ENCODE measurements at places on chromosomes 11 and 22.

GRCh38 chr11:2524446-2525165 lies 79.8 kb downstream of the KCNQ1 start:
- DNase-seq = no peak

DNA sequence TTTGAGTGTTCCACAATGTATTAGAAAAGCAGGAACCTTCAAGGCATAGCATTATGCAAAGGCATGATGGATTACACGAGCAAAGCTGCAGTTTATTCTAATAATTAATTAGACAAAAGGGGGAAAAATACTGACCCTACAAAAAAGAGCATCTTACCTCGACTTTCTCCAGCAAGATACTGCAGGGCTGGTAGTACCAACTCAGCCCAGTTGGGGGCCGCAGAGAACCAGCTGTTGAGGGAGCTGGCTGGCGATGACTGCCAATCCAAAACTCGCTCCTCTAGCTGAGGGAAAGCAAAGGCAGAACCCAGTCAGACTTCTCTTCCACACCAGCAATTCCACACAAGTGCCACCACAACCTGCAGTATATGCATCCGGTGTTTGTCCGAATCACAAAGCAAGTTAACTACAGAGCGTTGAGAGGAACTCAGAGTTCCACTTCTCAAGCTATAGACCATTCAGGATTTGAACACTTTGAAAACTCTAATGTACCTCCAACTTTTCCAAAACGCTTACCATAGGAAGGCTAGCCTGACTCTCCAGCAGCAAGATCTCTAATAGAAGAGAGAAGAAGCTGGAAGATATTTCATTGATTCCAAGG lies 13.7 kb downstream of the NFRKB start:
- peak; percentile 7 for DNase-seq

GRCh38 chr22:44914026-44914721 lies 95.6 kb downstream of the PHF21B start:
- DNase-seq = no peak

DNA sequence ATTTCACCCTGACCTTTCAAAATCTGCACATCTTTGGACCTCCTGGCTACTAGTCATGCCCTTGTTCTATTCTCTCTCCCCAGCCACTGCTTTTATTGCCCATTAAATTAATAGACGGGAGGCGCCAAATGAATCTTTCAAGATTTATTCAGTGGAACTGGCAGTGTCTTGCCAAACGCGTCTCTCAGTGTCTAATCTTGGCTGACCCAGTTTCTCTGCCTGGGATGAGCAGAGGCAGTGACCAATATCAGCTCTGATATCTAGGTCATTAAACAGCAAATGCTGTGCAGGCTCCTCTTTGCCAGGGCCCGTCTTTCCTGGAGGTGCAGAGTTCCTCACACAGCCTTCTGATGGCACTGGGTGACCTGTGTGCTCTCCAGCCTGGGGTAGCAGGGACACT lies 74.0 kb downstream of the TRAF6 start:
- no peak for DNase-seq

DNA sequence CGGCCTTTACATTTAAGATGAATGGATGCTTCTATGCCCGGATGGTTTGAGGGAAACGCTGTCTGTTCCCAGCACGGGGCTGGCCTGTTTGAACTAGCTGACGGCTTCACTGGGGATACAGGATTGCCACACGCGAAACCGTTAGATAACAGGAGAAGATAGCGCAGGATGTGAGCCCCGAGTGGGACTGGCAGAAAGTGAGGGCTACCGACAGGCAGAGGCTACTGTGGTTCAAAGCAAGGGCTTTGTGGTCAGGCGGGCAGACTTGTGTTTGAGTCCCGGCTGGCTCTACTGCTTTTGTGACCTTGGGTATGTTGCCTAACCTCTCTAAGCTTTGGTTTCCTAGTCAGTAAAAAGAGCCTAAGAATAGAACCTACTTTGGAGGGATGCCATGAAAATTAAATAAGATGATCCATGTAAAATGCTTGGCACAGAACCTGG lies 2.8 kb upstream of the OAF start:
- DNase-seq = no peak

Data from NCI-H2029 (cell line).